Ascending aorta (tissue), 2 donors: ENCODE measurements at places on chromosomes 12 and 14.

GRCh38 chr12:62603061-62603810 is 136.6 kb downstream of the MON2 start:
- peak; percentile 91 for DNase-seq

GRCh38 chr12:132276827-132277373 is 52.5 kb downstream of the GALNT9 start:
- DNase-seq = no peak

DNA sequence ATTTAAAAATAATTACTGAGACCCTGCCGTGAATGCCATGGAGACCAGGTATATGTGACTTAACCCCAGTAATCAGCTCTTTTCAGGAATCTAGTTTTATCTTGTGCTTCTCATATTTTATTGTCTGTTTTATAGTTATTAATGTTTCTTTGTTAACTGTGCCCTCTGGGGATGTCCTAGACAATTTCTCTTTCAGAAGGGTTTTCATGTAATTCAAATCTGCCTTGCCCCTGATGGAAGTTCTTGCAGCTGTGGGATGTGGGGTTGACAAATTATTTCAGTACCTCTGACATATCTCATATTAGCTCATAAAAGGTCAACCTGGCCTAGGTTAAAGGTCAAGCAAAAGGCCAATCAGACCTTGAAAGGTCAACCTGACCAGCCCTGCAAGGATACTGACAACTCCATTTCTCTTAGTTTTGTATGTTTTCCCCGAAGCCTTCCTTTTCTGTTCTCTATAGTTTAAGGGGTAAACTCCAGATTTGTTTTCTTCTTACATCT is 182.3 kb downstream of the SLC41A2 start:
- no peak for DNase-seq

- no peak for DNase-seq
Measured at GRCh38 chr12:127494961-127495915, 771.7 kb upstream of the TMEM132C start.

GRCh38 chr14:74275241-74275841 is 27.4 kb downstream of the ABCD4 start:
- no peak for DNase-seq
